ENCODE measurements at places on chromosomes 5 and 9.

- DNase-seq = no peak
Measured at GRCh38 chr9:100639854-100640253, 62.0 kb downstream of the CAVIN4 start.

DNA sequence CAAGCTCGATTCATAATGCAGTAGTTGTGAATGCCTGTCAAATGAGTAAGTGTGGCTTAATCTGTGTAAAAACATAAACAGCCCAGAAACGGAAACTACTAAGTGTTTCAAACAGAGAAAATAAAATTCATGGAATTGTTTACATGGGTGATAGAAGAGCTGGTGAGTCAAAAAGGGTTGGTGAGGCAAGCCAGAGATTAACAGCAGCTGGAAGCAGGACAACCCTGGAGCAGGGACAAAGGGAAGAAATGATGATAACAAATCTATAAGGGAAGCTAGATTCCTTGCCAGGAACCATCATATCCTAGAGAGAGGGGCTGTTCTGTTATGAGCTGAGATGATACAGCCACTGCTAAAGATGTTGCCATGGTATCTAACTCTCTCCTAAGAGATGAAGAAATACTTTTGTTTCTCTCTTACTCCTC lies 18.0 kb upstream of the PRR16 start:
- no peak for DNase-seq

DNA sequence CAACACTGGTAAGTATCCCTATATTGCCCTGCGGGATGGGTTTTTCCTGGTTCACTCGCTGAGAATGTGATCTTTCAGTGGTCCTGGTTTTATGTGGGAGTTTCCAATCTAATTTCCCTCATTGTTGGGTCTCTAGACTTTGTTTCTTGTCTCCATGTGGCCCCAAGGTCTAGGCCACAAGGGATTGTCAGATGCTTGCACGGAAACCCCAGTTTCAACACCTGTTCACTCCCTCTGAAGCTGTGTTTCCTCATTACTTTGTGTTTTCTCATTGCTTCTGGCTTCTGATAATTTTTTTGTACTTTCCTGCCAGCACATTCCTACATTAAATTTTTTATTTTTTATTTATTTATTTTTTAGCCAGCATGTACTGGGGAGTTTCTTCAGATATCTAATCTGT lies 191.5 kb downstream of the TTLL11 start:
- no peak for DNase-seq

DNA sequence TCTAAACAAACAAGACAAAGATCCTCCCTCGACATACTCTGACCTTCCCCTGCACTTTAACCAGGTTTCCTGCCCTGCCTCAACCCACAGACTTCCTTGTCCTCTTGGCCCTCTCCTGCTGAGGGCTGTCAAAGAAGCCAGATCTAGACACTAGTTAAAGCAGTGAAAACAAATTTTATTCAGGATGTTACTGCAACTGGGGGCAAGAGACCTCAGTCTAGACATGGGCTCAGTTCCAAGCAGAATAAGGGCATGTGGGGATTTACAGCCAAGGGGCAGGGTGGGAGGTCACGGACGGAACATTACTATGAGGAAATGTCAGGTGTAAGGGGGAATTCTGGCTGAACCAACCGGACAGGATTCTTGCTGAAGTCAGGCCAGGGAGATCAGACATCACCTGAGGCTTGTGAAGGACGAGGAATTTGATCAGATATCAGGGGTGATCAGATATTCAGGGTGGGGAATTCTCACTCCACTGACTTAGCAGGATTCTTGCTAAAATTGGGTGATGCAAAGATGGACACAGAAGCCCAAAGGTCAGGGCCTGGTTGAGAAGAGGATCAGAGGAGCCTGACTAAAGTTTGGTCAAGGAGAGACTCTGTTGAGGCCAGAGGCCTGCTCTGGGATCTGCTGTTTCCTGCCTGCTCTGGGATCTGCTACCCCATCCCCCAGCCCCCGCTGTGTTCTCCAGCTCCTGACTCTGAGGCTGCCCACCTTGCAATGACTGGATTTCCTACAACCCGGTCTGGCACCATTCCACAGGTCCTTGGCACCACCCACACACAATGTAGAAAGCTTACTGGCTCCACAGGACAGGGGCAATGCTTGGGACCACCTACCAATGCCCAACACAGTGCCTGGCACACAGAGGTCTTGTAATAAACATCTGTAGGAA lies 21.5 kb downstream of the GABBR2 start:
- DNase-seq = no peak

DNA sequence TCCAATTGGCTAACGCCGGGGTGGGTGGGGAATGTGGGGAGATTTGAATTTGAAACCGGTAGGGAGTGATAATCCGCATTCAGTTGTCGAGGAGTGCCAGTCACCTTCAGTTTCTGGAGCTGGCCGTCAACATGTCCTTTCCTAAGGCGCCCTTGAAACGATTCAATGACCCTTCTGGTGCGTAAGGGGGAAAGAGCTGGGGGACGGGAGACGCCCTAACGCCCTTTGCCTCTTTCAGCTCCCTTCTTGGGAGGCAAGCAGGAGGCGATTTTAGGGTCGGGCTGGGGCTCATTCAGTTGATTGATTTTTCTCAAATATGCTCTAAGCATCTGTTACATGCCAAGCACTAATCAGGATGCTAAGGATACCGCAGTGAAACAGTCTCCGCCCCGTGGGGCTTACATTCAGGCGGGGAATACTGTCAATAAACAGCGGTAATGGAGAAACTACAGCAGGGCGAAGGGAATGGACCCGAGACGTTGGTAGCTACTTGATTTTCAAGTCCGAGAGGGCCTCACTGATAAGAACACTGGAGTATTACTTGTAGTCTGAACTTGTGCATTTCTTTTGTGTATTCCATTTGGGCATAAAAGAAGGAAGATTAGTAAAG lies at the start of gene HMMR:
TSS of gene HMMR (plus strand) at position 71 of the 610 bp plus-strand sequence. CDS start at position 132, 61 bp downstream.
- no peak for DNase-seq

DNA sequence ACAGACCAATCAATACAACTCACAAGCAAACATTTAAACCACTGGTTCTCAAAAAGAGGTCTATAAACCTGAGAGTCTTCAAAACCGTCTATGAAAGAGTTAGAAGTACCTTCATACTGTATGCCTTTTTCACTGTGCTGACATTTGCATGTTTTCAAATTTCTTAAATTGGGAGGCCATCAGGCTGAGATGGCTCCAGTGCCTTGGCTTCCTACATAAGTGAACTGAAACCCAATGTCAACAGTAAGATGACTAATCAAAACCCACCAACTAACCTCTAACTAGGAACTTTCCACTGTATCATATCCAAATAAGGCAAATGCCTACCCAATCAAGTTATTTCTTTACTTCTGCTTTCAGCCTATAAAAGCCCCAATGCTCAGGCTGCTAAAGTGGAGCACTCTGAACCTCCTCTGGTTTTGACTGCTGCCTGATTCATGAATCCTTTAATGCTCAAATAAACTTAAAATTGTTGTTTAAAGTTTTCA lies 35.1 kb downstream of the FAM13B start:
- DNase-seq = no peak

DNA sequence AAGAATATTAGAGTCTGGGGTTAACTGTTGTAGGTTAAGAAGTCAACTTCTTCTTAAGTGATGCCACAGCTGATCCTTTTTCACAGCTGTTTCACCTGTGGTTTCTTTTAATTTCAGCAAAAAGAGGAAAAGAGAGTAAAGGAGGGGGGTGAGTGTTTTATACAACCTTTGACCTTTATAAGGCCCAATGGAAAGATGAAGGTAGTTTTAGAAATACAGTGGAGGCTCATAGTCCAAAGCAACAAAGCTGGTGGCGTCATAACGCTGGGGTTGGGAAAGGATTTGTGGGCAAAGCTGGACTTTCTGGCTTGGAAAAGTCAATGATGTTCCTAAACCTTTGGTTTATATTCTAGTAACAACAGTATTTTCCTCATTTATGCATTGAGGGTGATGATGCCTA lies 49.5 kb downstream of the RCL1 start:
- DNase-seq = no peak

DNA sequence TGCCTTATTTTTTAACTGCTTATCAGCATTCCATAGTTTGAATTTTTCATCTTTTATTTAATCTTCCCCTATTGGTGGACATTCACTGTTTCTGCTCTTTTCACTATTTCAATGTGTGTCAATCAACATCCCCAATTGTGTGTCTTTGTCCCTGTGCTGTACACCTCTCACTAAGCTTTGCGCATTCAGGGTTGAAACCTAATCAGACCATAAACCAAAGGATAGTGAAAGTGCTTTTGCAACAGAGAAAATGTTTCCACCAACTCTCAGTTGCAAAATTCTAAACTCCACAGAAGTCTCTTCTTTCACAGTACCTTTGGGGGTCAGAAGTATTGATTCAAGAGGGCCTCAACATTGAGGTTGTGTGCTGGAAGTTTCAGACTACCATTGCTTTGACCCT lies 127.1 kb upstream of the SAP30L start:
- no peak for DNase-seq

GRCh38 chr5:80127116-80127552 lies 92.0 kb downstream of the THBS4 start:
- no peak for DNase-seq

GRCh38 chr5:164951570-164951969 lies 1446.2 kb downstream of the MAT2B start:
- DNase-seq = no peak

DNA sequence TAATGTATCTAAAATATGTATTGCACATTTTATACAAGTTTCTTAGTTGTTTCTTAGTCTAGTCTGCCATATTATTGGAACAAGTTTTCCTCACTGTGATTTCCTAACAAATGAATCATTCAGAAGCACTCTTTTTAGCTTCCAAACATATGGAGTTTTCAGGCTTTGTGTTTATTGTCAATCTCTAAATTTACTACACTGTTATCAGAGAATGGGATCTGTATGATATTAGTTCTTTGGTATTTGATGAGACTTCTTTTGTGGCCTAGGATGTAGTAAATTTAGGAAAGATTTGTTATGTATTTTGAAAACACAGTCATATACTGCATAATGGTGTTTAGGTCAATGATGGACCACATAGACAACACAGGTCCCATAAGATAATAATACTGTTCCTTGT lies 25.7 kb downstream of the SREK1IP1 start:
- no peak for DNase-seq

DNA sequence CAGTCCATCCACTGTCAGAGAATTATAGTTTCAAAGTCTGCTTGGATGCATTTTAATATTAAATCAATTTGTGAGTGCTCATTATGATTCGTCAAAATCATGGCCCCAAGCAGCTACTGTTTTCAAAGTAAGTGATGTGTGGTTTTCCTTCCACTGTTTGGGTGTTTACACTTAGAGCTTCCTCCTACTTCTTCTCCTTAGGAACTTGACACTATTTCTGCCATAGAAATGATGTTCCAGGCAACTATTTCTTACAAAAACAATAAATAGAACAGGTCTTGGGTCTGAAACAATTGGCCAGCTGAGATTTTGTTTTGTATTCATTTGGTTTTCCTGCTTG lies 132.8 kb upstream of the RAI14 start:
- no peak for DNase-seq

DNA sequence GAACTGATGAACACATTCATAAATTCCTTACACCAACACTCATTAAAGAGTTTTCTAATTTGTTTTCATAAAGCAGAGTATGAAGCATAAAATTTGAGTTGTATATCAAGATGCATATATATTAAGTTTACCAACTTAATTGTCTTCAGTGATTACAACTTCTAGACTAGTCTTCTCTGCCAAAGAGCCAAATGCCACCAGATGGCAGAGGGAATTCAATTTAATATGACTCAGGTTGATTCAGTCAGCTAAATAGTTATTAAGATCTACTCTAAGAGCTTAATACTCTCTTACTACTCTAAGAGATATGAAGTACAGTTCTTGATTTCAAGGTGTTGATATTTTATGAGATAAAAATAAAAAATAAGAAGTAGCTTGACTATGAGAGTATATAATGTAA lies 53.4 kb downstream of the CDH10 start:
- DNase-seq = no peak

DNA sequence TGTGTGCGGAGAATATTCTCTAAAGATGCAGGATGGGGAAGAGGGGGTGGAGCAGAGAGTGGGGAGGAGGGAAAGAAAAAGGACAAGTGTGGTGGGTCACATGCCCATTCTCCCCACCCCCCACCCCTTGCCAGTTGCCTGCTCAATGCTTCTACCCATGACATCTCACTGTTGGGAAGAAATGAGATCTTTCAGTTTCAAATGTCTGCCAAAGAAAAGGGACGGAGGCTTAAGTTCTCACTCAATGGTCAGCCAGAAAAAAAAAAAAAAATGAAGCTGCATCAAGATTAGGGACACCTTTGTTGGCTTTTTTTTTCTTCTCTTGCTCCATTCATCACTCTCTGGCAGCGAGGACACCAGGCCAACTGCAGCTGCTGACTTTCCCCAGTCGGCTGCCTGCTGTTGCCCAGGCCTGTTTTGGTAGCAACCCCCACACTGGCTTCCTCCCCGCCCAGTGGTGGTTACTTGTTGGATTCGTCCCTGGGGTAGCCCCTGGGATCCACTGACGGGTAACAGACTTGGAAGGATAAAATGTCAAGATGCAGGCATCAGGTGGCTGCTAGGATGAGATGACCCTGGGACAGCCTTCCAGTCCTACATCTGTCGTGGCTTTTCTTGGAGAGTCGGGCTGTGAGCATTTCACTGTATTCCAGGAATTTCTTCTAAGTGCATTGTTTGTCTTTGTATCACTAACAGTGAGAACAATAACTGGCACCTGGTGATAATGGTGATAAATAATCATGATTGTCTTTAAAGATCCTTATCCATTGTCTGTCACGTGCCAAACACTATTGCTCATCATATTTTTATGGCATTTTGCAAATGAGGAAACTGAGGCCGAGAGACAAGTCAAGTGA lies 9.1 kb downstream of the WWC1 start:
- DNase-seq = no peak

- no peak for DNase-seq
Measured at GRCh38 chr9:91785447-91785842, 164.6 kb downstream of the ROR2 start.

GRCh38 chr5:2549900-2550299 lies 201.6 kb downstream of the IRX2 start:
- DNase-seq = no peak
